ENCODE measurements at places on chromosomes 11 and 22.
A peak's percentile ranks its signal among the peaks of the same experiment; 100 is the strongest.

- no peak for DNase-seq
Observed at GRCh38 chr11:123594188-123594901, 60.1 kb downstream of the SCN3B start.

DNA sequence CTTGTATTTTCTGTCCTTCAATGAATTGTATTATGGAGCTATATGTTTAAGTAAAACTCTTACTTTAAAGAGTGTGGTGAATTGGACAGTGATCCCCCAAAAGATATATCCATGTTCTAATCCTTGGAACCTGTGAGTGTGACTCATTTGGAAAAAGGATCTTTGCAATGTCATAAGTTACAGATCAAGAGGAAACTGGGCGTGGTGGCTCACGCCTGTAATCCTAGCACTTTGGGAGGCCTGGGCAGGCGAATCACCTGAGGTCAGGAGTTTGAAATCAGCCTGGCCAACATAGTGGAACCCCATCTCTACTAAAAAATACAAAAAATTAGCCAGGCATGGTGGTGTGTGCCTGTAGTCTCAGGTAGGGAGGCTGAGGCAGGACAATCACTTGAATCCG, 36.7 kb downstream of the ELF5 start:
- DNase-seq: no peak

- DNase-seq: no peak
Observed at GRCh38 chr11:111334532-111335502, 36.5 kb downstream of the POU2AF3 start.

DNA sequence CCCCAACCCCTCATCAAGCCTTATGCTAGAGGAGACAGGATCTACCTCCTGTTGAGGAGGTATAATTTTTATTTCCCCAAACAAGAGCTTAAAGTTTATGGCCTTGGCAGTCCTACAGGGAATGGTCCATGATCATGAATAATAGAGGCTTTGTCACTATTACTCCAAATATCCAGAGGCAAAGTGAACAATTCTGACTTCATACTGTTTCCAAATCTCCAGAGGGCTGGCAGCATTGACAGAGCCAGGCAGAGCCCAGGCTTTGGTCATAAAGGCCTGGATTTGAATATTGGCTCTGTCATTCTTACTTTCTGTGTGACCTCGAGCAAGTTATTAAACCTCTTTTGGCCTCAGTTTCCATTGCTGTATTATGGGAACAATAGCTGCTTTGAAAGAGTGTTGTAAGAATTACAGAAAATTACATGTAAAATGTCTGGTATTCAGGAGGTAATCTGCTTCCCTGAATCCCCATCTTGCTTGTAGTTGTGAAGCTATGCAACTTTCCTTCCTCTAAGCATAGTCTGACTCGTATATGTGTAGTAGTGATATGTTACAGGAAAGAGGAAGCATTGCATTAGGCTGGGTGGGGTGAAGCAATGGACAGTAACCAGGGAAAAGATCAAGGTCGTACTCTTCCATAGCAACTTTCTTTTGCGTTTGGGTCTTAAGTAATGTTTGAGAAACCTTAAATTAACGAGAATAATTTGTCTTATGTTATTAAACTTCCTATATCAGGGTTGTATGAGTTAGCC, 88.8 kb downstream of the CD44 start:
- no peak for DNase-seq

GRCh38 chr11:121444526-121444925, 7.6 kb upstream of the SORL1 start:
- no peak for DNase-seq

DNA sequence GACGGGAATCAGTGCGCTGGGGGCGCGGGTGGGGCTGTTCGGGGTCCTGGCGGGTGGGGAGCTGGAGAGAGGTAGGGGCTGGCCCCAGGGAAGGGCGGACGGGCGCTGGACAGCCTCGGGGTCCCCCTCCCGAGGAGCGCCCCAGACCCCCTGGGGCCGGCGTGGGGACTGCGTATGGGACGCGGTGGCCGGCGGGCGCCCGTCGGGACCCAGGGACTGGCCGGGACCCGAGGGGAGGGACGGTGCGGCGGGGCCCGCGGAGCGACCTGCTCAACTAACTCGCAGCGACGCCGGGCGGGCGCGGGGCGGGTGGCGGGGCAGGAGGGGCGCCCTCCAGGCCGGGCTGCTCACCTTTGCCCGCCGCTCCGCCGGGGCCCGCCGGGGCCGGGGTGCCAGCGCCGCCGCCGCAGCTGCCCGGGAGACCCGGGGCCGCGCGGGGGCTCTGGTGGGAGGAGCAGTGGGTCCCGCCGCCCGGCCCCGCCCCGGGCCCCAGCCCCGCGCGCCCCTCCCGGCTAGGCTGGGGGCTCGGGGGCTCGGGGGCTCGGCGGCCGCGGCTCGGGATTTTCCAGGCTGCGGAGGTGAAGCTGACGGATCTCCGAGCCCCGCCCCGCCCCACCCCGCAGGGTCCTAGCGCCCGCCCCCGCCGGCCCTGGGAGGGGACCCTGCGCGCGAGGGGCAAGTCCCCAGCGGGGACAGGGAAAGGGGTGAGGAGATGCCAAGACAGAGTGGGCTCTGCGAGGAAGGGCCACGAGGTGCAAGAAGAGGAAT, 12.3 kb downstream of the STARD10 start:
- peak; percentile 49 for DNase-seq

DNA sequence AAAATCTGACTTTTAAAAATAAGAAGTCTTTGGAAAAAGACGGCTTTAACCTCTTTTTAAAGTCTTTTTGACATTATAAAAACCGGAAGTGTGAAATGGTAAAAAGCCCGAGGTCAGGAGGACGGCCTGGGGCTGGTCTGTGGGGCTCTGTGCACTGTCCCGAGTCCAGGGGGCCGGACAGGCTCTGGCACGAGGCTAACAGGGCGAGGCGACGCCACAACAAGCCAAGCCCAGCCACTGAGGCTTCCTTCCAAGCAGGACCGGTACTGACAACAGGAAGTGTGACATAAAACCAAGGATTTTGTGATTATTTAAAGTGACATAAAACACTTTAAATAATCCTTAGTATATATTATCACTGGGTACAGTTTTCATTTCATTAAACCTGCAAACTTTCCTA, 39.2 kb downstream of the BRD1 start:
- no peak for DNase-seq

DNA sequence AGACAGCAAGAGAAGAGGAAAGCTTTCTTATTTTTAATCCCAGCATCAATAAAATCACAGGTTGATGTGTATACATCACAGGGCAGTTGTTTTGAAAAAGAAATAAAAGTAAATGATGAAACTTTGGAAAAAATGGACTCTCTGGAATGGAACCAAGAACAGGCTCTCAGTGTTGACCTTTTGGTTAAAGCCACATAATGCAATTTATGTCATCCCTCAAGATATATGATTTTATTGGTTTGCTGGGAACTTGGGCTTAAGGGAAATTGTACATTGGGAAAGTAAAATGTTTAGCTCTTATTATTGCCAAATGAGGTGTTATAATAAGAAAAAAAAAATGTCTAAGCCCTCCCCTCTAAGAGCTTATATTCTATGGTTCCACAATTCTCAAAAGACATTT, 139.8 kb upstream of the MTNR1B start:
- no peak for DNase-seq

DNA sequence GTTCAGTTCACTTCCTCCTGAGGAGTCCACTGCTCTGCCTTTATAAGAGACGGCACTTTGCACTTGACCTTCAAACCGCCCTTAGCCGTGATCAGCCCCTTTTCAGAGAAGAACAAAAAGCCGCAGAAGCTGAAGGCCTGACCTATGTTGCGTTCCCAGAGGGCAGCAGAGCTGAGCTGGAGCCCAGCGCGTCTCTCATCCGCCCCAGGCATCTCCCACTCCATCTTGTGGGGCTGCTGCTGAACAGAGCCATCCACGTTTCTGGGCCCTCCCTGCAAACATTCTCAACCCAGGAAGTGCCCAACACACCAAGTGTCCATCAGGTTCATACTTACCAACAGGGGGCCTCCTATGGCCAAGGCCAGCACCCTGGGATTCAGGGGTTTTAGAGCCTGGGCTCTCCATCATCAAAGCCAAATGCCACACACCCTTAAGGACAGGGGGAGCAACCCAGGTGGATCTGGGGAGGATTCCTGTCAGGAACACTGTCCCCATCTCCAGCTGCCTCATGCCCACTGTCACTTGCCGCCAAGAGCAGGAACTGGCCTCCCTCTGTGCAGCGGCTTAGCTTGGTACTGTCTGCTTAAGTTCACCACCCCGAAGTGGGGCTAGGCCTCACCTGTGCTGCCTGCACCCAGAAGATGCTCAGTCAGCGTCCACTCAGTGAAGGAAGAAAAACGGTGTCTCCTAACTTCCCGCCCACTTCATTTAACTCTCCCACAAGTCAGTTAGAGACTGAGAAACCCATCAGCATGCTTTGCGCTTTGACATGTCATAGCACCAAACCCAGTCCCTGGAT, 16.0 kb upstream of the EFCAB6 start:
- DNase-seq: no peak

DNA sequence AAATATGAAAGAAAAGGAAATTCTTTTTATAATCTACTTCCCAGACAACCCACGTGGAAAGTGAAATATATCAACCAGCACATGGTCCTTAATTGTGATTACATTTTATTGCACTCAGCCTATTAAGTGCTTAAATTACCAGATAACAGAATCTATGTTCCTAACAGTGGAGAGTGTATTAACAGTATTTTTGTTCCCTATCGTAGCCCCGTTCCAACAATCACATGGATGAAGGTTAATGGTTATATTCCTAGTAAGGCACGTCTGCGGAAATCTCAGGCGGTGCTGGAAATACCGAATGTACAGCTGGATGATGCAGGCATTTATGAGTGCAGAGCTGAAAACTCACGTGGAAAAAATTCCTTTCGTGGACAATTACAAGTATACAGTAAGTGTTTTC, 626.1 kb upstream of the ARHGAP42 start:
- no peak for DNase-seq

- no peak for DNase-seq
Observed at GRCh38 chr11:128304666-128305485, 282.5 kb downstream of the ETS1 start.

GRCh38 chr11:17211286-17211685, 3.5 kb upstream of the PIK3C2A start:
- no peak for DNase-seq

DNA sequence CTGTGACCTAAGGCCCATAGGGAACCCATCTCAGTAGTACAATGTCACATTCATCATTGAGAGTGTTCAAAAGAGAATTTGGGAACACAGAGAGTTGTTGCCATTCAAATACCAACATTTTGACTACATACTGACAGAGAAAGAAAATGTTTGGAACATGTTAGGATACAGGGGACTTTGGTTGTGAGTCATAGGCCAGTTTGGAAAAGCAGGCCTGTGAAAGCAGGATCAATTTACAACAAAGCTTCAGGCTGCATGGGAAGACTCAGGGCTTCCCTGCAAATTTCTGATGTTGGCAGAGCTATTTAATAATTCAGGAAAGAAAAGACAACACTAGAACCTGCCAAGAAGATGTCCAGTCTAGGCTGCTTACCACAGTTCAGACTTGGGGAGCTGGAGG, 374 bp downstream of the NLRP10 start:
- no peak for DNase-seq

GRCh38 chr22:26887456-26887855, 230.1 kb downstream of the MIAT start:
- DNase-seq: no peak

DNA sequence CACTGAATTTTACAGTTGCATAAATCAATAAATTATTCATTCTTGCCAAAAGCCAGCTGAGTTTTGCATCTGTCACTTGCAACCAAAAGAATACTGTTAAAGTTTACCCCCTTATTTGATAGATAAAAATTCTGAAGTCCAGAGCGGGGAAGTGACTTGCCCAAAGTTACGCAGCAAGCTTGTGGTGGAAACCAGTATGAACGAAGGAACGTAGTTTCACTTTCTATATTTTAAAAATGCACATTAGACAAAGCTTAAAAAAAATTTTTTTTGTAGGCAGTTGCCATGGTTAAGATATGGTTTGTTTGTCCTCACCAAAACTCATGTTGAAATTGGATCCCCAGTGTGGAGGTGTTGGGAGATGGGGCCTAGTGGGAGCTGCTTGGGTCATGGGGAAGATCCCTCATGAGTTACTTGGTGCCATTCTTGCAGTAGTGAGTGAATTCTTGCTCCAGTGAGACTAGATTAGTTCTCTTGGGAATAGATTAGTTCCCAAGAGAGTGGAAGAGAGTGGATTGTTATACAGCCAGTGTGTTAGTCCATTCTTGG, 46.3 kb upstream of the SEZ6L start:
- DNase-seq: no peak

- DNase-seq: no peak
Observed at GRCh38 chr22:29463629-29464028, 16.4 kb upstream of the NEFH start.

GRCh38 chr11:15206791-15207190, 92.1 kb downstream of the INSC start:
- no peak for DNase-seq

GRCh38 chr11:20048707-20049106, 111.6 kb downstream of the DBX1 start:
- no peak for DNase-seq

DNA sequence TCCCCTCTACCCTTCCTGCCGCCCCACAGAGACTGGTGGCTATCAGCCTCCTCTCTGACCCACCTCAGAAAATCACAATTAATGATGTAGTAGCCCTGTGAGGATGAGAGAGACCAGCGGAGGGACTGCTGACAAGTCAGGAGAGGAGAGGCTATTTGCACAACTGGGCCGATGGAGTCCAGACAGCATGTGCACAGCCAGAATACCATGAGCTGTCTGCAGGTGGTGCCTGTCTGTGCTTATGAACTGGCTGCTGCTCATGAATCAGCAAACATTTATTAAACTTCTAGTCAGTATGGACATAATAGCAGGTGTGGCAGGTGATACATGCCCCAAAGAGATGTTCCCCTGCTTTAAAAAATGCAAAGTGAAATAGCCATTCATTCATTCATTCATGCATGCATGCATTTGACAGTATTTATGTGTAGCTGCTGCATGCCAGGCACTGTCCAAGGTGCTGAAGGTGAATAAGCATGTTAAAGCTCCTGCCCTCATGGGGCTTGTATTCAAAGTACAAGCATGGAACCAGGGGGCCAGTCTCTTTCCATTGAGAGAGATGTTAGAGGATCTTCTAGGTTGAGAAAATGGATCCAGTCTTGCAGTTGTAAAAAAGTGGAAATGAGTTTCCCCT, 141.3 kb downstream of the GRIK4 start:
- DNase-seq: no peak

- no peak for DNase-seq
Observed at GRCh38 chr11:13258855-13259254, 18.7 kb upstream of the BMAL1 start.

GRCh38 chr22:37632174-37633088, 7.0 kb upstream of the SH3BP1 start:
- DNase-seq: no peak

- no peak for DNase-seq
Observed at GRCh38 chr11:90783111-90783510, 560.3 kb upstream of the CHORDC1 start.

GRCh38 chr11:102685338-102685737, 20.2 kb downstream of the MMP27 start:
- DNase-seq: no peak

- DNase-seq: no peak
Observed at GRCh38 chr11:35541621-35542375, 16.4 kb upstream of the PAMR1 start.
